Kidney epithelial cell (primary cell): ENCODE measurements at places on chromosomes 6 and 20.
A peak's percentile ranks its signal among the peaks of the same experiment; 100 is the strongest.

GRCh38 chr20:25632940-25633790, 9.4 kb upstream of the NANP start:
- no peak for DNase-seq

GRCh38 chr6:3367630-3368029, 89.2 kb downstream of the SLC22A23 start:
- DNase-seq: no peak

DNA sequence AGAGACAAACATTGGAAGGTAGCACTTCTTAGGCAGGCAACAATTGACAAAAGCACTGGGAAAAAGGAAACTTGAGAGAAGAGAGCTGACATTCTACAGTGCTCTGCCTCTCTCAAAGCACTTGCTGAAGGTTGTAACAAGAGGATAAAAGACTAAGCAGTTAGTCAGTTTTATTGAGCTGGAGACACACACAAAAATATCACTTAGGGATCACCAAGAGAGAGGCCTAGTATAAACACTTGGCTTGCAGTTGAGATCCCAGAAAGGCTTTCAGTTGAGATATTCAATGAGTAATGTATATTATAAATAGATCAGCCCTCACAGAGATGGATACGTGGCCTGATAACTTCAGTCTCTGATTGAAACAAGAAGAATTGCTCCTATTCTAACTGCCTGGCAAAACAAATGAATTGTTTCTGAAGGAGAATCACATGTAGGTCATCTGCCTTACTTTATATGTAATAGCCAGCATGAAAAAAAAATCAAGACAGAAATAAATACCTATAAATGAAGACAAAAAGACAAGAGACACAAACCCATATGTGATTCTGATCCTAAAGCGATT, 747.2 kb upstream of the MAN1A1 start:
- no peak for DNase-seq

DNA sequence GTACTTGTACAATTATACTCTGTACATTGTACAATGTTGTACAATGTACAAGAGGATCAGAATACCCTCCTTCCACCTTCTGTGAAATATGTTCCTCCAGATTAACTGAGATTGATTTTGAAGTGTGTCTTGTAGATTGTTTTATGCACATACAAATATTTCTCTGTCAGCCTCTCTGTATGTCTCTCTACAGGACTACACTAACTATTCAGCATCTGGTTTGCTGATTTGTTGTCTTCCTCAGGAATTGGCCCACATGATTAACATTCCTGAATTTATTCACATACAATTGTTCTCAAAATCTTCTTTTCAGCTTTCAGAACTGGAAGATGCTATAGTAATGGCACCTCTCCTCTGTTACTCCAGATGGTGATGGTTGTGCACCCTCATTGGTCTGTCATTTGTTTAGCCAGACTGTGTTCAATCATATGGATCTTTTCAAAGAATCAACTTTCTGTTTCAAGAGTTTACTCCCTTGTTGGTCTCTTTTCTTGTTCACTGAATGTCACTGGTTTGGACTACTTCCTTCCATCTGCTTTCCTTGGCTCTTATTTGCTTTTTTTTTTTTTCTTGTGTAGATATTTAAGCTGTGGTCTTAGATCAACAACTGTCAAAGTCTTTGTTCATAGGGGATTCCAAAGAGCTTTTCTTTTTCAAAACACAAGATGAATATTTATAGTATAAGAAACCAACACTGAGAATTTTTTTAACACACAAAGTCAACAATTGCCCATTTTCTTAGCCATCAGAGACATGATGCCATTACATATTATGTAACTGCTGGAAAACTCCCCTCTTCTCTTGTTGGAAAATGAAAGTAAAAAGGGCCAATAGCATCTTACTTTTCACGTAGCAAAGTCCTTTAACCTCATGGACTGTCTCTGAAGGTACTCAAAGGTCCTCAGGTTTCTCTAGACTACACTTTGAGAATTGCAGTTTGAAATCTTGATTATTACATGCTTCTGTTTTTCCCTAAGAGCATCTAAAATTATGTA, 67.9 kb downstream of the LPA start:
- DNase-seq: no peak

DNA sequence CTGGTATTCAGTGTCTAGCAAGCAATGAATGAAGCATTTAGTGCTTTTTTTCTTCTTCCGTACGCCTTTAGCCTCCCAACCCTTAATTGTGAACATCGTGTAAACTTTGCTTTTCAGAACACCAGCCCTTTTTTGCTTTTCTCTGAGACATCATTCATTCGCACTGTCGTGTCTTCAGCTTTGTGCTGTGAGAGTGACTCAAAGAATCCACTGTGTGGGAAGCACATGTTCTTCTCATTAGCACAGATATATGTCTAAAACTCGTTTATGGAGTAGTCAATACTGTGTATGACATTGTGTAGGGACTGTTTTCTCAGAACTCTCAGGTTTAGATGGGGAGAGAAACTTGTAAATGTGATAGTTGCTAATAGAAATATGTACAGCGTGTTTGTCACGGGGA, 279.1 kb downstream of the FARS2 start:
- no peak for DNase-seq

- DNase-seq: peak; percentile 68
Observed at GRCh38 chr6:28589234-28589956, 63.7 kb downstream of the GPX5 start.

DNA sequence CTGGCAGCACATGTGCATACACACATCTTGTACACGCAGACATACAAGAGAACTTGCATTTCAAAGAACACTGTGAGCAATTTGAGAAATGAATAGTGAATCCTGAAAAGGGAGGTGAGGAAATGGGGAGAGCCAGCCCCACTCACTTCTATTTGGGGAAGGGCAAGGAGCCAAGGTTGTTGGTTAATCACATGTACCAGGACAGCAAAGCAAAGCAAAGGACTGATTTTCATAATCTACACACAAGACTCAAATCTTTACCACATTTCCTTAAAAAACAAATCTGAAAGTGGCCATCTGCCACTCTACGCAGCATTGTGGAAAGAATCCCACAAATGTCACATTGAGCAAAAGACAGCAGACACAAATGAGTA, 35.0 kb upstream of the KIF16B start:
- DNase-seq: no peak

GRCh38 chr6:64459411-64459944, 823.9 kb downstream of the PHF3 start:
- no peak for DNase-seq

DNA sequence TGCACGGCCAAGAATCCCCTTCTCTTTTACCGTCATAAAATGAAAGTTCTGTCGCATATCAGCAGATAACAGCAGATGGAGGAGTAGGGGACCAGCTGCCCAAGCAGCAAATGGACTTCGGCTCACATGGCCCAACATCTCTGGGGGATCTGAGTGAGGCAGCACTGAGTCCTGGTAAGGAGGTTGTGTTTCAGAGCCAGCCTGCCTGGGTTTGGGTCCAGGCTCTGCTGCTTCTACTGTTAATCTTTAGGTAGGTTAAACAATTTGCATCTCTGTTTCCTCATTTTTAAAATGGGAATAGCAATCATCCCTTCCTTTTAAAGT, 193.6 kb downstream of the DOK5 start:
- DNase-seq: no peak

DNA sequence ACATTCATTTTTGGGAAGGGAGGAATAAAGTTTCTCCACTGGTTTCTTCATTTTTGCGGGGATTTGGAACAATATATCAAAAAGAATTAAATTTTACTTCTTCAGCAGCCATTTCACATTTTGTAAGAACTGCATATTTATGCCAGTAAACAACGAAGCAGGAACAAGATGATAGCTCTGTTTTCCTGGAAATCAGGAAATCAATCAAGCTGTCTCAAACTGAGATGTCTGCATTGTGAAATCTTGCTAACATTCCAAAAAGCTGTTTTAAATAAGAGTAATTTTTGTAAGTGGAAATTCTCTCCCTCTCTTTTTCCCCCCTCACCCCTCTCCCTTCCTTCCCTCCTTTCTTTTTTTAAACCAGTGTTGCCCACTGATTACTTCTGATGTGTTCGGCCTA, 20.0 kb downstream of the MAPK13 start:
- DNase-seq: no peak

DNA sequence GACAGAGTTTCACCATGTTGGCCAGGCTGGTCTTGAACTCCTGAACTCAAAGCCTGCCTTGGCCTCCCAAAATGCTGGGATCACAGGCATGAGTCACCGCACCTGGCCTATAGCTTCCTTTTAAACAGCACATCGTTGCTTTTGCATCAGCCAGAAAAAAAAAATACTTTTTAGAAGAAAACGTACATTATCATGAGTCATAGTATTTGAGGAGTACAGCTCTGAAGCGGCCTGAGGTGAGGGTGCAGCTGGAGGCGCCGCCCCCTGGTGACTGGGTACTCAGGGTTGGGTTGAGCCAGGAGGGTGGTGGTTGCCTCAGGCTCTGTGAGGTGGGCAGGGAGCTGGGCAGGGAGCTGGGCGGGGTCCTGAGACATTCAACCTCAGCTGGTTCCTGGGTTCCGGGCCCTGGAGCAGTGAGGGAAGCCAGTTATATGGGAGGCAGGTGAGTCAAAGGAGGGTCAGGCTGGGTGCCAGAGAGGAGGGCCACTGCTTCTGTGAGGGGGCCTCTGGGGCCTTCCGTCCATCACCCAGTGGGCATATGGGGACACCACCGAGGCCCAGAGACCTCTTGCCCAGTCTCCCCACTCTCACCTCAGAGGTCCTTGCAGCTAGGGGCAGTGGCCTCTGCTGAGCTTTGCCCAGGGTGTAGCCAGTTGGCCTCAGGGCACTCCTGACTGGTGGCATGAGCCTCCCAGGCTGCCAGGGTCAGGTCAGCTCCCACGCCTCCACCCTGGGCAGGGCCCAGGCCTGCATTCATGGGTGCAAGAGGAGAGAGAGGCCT, 11.7 kb upstream of the ID1 start:
- DNase-seq: peak; percentile 90

GRCh38 chr6:120392941-120393340, 941.3 kb downstream of the TBC1D32 start:
- no peak for DNase-seq

DNA sequence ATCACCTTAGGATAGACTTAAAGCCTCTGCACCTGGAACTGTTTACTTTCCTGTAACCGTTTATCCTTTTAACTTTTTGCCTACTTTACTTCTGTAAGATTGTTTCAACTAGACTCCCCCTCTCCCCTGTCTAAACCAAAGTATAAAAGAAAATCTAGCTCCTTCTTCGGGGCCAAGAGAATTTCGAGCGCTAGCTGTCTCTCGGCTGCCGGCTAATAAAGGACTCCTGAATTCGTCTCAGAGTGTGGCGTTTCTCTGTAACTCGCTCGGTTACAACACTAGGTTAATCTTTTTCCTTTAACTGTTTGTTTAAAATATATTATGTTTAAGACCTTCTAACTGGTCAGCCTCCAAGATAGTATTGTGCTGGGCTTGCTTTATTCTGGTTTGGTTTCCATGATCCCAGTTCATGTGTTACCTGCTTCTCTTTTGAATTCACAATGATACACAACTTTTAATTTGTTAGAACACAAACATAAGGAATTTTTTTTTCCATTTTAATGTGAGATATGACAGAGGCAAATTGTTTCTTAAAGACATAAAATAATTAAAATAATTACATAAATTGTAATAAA, 8.7 kb upstream of the NQO2 start:
- DNase-seq: no peak

DNA sequence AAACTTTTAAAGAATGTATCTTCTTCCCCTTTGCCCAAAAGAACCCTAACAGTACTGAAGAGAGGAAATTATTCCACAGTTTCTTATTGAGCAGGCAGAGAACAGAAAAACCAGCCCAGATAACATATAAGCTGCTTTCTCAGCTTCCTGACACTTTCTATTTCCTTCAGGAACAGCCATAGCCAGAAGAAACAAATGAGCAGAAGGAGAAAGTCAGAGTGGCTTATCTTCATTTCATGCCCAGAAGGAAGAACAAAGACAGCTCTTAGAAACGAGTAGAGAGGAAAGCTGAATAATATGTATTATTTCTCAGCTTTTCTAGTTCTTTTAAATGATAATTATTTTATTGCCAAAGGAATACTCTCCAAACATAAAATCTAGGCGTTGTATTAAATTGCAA, 793.7 kb downstream of the GRIK2 start:
- DNase-seq: no peak

DNA sequence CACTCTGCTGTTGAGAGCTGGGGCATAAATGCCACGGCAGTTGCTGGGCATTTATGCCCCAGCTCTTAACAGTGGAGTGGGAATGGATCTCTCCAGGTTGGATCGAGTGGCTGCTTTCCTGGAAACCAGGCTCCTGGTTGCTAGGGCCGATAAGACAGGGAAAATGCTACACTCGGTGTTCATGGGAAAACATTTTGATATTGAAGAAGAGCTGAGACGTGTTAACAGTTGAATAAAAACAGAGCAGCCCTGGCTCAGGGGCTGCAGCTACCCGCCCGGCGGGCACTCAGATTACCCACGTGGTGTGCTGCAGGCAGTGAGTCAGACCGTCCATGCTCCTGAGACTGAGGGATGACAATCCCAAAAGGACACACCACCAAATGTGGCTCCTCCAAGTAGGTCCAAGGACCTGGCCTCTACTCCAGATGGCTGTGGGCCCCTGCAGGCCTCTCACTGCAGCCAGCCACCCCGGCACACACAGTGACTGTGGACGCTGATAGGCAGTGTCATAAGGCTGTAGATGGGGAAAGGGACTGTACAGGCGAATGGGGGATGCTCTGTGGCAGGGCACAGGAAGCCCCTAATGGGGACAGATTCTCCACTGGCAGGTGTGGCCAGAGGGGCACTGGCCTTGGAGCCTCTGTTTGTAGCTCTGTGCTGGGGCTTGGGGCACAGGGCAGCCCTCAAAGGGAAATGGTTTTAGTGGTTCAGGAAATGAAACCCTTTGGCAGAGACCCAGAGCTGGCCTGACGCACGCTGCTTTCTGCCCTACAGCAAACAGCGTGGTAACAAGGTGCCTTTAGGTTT, 237.8 kb downstream of the LY86 start:
- DNase-seq: no peak
